ENCODE measurements at places on chromosomes 6 and 20.

DNA sequence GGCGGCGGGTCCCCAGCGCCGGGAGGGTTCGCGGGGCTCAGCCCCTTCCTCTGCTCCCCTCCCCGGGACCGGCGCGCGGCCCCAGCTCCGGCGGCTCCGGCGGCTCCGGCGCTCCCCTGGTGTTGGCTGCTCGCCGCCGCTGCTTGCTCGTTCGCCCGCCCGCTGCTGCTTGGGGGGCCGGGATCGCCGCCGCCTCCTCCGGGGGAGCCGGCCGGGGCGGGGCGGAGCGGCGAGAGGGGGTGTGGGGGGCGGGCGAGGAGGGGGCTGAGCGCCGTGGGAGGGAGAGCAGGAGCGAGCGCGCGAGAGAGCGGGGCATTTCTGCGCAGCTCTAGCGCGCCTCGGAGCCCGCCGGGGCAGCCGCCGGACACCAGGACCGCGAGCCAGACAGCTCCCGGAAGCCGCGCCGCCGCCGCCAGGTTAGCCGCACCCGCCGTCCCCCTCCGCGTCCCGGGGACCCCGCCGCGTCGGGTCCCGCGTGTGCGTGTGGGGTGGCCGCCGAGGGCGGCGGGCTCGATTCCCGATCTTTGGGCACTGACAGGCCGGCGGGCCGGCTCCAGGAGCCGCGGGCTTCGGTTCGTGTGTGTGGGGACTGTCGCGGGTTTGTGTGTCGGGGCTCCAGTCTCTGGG lies 62.0 kb upstream of the EPB41L1 start:
- peak; percentile 7 for DNase-seq

GRCh38 chr6:44257753-44258324 lies 511 bp upstream of the SLC35B2 start:
- DNase-seq: no peak

DNA sequence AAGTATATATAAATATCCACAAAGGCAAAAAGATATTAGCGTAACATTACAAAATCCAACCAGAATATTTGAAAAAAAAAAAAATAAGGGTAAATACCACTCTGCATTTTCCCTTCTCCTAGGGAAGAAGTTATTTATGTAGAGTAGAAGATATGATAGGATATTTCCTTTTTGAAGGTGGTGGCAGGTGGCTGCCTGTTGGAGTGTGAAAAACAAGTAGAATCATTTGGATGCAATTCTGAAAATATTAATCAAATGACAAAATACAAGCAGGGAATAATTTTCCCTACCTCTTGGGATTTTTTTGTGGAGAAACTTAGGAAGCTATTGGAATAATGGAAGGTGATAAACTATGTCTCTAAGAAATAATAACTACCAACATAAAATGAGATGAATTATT lies 62.5 kb upstream of the OGFRL1 start:
- no peak for DNase-seq

- no peak for DNase-seq
Measured at GRCh38 chr6:102549221-102549874, 1155.8 kb downstream of the GRIK2 start.

- no peak for DNase-seq
Measured at GRCh38 chr6:112010328-112010727, 43.6 kb upstream of the CCN6 start.

- DNase-seq: no peak
Measured at GRCh38 chr20:23690581-23690980, 1.7 kb upstream of the CST4 start.

DNA sequence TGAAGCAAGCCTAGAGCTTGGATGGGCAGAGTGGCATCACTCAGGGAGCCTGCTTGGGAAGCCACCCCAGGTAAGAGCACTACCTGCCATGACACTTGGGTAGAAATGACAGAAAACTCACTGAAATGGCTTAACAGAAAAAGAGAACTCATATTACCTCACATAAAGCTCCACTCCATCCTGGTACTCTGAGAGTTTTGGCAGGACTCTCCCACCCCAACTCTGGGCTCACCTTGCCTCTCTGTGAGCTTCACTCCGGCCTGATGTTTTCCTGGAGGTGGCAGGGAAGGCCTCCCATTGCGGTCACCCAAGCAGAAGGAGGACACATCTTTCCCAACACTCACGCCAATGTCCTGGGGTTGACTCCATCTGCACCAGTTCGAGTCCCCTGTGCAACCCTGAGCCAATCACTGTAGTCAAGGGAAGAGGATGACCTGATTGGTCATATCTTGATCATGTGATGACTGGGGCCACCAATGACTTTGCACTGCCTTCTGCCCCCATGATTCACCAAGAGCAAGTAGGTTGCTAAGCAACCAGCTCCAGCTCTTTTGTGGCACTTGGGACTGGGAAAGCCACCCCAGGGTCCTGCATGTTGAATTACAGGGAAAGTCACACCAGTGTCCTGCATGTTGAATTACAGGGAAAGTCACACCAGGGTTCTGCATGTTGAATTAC lies 446.1 kb upstream of the SULF2 start:
- DNase-seq: no peak

DNA sequence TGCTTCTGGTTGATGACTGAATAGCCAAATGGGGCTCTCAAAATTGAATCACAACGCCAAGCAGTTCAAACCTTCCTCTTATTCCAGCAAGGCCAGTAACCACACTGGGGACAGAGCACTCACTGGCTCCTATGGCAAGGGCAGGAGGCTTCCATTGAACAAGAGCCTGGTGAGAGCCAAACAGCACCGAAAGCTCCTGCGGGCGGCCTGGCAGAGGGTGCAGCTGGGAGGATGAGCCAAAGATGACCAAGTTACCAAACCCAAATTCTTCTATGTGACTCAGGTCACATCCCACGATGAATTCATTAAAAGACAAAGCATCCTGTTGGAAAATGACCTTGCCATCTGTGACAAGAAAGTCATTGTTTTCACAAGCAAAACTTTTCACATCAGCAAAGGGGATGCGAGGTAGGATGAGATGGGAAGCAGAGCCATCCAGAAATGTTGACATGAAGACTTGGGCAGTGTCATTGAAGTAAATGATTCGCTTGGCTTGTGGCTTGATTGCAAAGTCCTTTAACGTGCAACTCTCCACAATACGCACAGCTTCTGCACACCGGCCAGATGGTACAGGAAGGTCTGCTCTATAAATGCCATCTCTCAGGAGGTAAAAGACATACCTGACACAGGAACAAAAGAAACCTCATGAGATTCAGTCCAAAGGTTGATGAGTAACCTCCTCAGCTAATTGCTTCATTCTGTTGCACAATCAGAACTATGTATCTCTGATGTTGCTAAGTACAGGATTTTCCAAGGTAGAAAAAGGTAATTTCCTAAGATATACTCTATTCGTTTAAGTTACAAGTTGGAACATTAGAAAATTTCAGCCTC lies 36.3 kb downstream of the ROS1 start:
- no peak for DNase-seq

- DNase-seq: no peak
Measured at GRCh38 chr6:71886184-71887005, at the start of gene RIMS1. RIMS1 (plus strand) TSS chr6:71886550; CDS start chr6:71887024, 474 bp downstream.

- no peak for DNase-seq
Measured at GRCh38 chr20:57205606-57206219, 60.7 kb downstream of the BMP7 start.

- DNase-seq: no peak
Measured at GRCh38 chr6:105993341-105994117, 92.6 kb upstream of the PRDM1 start.

- DNase-seq: no peak
Measured at GRCh38 chr6:109083657-109084056, 11.0 kb downstream of the SESN1 start.

DNA sequence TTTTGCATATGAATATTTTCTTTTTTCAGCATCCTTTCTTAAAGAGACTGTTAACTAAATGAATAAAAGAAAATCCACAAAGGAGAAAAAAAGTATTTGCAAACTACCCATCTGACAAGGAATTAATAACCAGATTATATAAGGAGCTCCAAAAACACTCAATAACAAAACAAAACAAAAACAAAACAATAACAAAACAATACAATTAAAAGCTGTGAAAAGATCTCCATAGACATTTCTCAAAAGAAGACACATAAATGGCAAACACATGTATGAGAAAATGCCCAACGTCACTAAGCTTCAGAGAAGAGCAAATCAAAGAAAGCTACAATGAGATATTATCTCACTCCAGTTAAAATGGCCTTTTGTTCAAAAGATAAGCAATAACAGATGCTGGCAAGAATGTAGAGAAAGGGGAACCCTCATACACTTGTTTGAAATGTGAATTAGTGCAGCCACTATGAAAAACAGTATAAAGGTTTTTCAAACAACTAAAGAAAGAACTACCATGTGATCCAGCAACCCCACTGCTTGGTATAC lies 1310.0 kb upstream of the EYS start:
- DNase-seq: no peak

- peak; percentile 66 for DNase-seq
Measured at GRCh38 chr6:144013486-144013909, 5.4 kb upstream of the PLAGL1 start.

DNA sequence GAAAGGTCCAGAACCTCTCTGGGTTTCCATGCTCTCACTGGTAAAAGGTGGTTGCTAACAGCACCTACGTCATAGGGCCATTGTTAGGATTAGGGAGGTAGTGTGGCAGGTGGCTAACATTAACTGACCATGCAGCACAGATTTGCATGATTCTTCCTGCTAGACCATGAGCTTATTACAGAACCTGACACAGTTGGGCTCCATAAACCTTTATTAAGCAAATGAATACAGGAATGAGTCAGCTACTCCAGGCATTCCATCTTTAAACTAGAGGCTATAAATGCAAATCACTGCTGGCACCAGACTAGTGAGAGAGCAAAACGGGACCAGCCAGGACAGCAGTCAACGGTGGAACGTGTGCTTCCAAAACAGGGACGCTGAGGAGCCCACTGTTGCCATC lies 440.1 kb downstream of the PTPRT start:
- no peak for DNase-seq

GRCh38 chr20:63363013-63363957 lies 2.1 kb upstream of the CHRNA4 start:
- DNase-seq: no peak

DNA sequence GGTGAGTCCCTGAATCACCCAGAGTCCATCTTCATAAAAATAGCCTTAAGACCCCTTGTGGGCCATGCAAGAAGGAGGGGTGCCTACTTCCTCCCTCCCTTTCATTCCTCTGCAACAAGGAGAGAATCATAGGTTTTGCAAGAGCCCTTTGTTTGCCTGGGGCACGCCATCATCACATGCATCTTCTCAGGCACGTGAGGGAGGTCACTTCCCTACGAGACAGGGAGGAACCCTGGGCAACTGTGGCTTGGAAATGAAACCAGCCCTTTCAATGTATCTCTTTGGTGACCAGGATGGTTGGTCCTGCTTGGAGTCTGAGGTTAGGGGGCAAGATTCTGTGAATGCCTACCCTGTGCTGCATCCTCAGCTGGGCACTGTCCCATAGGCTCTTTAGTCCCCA lies 194.8 kb downstream of the MAFB start:
- no peak for DNase-seq

DNA sequence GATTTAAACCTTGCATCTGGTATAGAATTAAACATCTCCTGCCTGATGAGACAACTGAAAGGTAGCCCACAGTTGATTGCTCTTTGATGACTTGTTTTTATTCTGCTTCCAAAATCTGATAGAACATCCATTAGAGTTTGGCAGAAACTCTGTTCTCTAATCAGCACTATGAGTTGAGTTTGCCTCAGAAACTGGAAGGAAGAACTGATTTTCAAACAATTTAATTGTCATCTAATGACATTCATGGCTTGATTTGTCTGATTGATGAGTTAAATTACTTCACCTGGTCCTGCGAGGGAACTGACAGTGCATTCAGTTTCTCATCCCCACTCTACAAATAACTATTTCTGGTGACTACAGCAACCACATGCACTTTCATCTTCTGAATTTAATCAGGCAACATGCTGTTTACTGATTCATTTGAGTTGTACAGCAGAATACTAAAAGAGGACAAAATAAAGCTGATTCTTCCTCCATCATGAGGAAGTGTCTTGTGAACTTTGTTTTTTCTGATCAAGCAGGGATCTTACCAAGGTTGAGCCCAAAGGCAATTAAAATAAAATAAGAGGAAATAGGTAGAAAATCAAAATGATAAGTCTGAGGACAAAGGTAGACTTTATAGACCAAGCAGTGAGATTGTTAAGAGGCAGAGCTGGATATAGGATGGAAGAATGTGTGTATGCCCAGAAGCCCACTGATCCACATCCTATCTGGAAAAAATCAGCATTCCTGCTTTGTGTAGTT lies 15.7 kb upstream of the MRAP2 start:
- no peak for DNase-seq

- no peak for DNase-seq
Measured at GRCh38 chr6:10721850-10722569, 860 bp upstream of the TMEM14C start.

- DNase-seq: no peak
Measured at GRCh38 chr6:126824815-126825214, 293.7 kb upstream of the RSPO3 start.

GRCh38 chr6:38813041-38813823 lies 98.1 kb downstream of the DNAH8 start:
- DNase-seq: no peak

- no peak for DNase-seq
Measured at GRCh38 chr20:21339499-21339898, 36.4 kb downstream of the XRN2 start.

DNA sequence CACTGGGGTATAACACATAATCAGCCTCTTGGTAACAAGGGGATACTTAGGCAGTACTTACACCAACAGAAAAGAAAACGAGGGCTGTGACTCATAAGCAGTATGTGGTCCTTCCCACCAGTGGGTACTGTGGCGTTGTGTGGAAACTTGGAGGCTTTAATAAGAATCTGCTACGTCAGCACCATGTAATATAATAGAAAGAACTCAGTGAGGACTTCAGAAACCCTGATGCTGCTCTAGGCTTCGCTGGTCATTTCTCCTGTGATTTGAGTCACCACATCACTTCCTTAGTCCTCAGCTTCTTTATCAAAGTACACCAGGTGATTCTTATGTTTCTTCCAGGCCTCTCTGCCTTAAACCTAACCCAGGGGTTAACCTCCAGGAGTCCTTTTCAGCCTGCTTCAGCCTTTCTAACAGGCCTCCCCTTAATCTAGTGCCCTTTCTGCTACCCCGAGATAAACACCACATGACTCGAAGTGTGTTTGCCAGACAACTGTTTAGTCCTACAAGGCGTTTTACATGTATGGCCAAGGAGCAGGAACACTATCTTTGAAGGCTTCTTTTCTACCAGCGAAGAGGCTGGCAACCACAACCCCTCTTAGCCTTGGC lies 68.5 kb downstream of the FYN start:
- DNase-seq: peak; percentile 37

GRCh38 chr6:26478985-26479278 lies 21.2 kb upstream of the BTN1A1 start:
- no peak for DNase-seq

All from stimulated activated CD4-positive, alpha-beta T cell treated with anti-CD3 and anti-CD28 coated beads, Interleukin-4, amount 100 ng/mL, for 1 hour (primary cell).